ENCODE measurements at places on chromosomes 7 and 10.

- DNase-seq, result no peak
Measured at GRCh38 chr10:100024748-100025147, 15.0 kb upstream of the DNMBP start.

- peak; percentile 3 for DNase-seq
Measured at GRCh38 chr7:20190560-20191390, 26.4 kb downstream of the MACC1 start.

DNA sequence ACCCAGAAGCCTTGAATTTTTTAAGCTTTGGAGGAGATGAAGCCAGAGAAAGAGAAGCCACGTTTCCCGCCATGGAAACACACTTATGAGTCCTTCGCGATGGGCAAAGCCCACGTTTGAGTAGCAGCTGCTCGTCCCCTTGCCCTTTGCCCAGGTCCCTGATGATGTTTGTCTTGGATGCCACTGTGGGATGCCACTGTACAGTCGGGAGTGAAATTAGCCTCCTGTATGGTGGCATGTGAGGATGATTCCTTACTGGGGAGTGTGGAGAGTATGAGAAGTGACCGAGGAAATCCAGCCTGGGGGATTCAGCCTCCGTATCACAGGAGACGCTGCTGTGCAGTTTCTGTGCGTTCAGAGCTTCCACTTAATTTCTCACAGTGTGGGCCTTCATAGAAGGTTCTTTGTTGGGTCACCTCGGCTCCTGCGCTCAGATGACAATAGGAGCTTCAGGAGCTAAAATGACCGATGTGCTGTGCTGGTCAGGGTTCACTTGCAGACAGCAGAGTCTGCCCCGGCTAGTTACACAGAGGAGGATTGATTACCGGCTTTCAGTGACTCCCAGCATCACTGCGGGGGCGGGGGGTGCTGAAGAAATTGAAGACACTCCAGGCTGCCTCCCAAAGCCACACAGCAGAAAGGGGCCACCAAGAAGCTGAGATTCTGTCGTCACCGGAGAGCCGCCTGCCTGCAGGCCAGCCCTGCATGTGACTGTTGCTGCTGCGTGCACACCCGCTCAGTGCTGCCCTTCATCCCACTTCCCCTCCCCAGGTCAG lies 122.1 kb upstream of the SFMBT2 start:
- DNase-seq, result no peak

DNA sequence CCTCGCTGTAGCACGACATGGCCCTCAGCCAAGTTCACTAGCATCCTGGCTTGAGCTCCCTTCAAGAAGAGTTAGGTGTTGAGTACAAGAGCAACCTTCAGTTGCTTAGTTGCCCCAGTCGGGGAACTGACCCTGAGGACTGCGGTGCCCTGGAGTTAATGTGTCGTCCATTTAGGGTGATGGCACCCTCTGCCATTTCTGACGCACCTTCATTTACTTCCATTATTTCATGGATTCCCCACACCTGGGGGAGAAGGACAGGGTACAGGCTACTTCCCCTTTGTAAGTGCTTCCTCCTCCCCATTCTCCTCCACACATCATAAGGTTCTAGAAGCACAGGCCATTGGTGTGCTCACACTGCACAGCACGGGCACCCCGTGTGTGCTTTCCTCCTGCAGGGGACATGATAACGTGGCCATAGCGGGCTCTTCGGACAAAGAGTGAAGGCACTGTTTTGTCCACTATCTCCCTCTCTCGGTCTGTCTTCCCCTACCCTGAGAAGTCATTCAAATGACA lies 1.8 kb downstream of the ALOX5 start:
- no peak for DNase-seq

DNA sequence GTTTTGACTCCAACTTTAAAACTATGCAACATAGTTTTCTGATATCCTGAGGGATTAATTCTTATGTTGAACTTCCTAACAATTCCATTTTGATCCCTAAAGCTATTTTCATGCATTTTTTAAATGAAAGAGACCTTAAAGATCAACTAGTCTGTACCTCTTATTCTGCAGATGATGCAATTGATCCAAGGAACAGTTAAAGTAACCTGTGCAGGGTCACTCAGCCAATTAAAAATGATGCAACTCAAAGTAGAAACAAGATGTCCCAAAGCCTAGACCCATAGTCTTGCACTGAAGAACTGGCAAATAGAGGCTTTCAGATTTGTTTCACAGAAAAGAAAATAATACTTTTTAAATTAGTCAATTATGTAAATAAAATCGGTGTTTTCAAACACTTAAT lies 86.3 kb downstream of the IMMP2L start:
- DNase-seq, result no peak

DNA sequence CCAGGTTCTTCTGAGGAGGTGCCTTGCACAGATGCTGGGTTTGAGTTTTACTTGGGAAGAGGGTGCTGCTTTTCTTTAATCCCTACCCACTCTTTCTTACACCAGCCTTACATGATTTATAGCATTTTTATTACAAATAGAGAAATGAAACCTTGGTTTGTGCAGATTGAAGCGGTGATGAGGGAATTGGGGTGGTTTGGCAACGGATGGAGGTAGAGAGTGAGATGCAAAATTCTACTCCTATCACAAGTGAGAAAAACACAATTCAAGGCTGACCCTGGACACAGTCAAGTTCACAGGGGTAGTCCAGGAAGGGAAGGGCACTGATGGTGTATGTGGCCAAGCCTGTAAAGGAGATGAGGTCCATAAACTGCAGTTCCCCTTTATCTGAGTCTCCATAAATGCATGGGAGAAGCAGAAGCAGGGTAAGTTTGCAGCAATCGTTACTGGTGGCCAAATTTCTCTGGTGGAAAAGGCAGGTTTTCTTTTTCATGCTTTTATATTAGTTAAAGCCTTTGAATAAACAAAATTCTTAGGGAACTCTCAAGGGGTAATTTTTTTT lies 214.3 kb downstream of the JAZF1 start:
- DNase-seq, result no peak

- no peak for DNase-seq
Measured at GRCh38 chr7:70502117-70502863, 629.7 kb upstream of the GALNT17 start.

DNA sequence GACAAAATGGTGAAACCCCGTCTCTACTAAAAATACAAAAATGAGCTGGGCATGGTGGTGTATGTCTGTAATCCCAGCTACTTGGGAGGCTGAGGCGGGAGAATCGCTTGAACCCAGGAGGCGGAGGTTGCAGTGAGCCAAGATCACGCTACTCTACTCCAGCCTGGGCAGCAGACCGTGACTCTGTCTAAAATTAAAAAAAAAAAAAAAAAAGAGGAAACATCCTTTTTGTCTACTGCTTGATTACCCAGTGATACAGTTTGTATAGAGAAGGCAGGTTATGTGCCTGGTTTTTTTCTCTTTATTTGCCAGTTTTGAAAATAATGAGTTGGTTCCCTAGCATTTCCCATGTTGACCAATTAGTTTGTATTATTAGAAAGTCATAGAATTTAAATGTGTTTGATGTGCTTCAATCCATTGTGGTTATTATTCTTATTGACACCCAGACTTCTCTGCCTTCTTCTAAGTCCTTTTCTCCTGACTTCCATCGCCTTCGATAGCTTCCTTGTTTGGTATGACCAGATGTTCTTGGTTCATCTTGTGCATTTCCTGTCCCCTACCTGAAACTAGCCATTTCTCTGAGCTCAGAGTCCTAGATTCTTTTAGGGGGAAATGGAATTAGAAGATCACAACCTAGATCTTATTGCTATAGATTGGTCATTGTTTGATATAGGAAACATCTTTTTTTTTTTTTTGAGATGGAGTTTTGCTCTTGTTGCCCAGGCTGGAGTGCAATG lies 43.2 kb downstream of the VKORC1L1 start:
- no peak for DNase-seq

GRCh38 chr10:126264102-126265018 lies 123.9 kb downstream of the ADAM12 start:
- DNase-seq, result peak; percentile 74

GRCh38 chr7:5662828-5663227 lies 118.6 kb downstream of the RNF216 start:
- DNase-seq, result no peak

GRCh38 chr10:78150756-78151155 lies 117.1 kb downstream of the RPS24 start:
- DNase-seq, result no peak

DNA sequence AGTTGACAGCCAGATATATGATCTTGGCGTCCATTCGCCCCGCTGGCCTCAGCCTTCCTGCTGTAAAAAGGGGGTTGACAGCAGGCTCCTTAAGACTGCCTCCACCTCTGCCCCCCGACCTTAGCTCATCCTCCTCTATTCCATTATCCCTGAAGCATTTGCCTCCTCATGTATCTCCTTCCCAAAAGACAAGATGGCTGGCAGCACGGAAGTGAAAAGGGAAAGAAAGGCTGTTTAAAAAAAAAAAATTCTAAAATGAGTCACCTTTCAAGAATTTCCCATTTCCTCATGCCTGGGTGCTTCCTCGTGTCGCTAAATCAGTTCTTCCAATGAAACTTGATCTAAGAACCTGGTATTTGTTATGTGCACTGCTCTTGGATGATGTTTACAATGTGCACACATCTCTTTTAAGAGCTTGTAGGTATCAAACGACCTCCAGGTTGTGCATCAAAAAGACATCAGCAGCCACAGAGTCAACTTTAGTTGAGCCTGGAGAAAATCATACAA lies 1.7 kb downstream of the SCRN1 start:
- DNase-seq, result peak; percentile 78

DNA sequence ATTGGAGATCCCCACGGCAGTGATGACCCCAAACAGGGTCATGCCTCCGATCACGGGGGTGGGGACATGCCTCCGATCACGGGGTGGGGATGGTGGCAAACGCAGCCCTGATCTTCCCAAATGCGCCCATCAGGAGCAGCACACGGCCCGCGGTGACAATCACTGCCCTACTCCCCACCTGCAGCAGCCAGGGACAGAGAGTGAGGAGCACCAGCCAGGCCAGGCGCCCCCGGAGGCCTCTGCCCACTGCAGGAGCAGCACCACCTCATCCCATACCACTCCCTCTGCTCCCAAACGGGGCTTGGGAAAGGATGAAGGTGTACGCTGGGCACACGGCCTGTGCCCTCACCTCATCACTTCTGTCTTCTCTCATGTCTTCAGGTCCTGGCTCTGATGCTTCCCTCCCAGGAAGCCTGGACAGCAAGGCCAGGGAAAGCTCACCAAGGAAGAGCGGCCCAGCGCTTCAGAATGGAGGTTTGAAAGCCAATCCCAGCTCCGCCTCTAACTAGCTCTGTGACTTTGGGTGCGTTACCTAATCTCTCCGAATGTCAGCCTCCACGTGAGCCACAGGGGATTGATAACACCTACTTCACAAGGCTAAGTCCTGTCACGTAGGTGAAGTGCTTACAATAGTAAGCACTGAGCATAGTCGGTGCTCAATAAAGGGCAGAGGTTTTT lies 37.1 kb downstream of the STRA8 start:
- DNase-seq, result no peak

- DNase-seq, result no peak
Measured at GRCh38 chr10:69739634-69740033, 62.1 kb upstream of the COL13A1 start.

DNA sequence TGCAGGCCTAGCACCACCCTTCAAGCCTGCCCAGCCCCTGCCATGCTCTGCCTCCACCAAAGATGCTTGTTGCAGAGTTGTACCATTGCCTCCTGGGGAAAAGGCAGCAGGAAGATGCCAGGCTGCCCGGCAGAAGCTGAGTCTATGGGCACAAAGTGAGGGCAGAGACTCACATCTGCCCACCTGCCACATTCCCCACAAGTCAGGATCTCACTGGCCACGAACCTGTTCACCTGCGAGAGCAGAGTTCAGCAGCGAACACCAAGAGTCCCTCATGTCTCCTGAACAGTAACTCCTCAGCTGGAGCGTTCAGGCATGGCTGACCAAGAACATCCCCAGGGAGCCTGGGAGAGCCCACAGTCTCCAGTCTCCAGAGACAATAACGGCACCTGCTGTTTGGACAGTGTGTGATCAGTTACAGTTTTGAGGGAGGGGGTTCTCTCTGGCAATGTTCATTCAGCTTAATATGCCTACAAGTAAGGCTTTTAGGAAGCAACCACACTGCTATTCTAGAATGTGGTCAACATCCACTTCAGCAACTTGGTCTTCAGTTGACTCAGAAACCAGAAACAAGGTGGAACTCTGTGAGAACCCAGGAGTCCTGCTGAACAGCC lies 78.5 kb downstream of the GRID1 start:
- no peak for DNase-seq

GRCh38 chr10:97174941-97175340 lies 10.8 kb downstream of the SLIT1 start:
- DNase-seq, result no peak

GRCh38 chr7:88253640-88254039 lies 33.8 kb upstream of the SRI start:
- DNase-seq, result no peak

DNA sequence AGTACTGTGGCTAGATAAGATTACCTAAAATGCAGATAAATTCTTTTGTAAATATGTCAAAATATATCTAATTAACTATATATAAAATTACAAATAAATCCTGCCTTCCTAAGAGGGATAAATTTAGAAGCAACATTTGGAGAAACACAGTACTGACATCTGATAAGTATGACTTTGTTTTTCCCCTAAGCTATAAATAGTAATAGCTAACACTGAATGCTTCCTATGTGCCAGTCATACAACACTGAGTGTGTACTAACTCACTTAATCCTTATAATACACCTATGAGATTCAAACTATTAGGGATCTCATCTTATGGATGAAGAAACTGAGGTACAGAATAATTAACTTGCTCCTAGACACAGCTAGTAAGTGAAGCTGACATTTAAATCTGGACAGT lies 733.4 kb downstream of the MAGI2 start:
- peak; percentile 63 for DNase-seq

DNA sequence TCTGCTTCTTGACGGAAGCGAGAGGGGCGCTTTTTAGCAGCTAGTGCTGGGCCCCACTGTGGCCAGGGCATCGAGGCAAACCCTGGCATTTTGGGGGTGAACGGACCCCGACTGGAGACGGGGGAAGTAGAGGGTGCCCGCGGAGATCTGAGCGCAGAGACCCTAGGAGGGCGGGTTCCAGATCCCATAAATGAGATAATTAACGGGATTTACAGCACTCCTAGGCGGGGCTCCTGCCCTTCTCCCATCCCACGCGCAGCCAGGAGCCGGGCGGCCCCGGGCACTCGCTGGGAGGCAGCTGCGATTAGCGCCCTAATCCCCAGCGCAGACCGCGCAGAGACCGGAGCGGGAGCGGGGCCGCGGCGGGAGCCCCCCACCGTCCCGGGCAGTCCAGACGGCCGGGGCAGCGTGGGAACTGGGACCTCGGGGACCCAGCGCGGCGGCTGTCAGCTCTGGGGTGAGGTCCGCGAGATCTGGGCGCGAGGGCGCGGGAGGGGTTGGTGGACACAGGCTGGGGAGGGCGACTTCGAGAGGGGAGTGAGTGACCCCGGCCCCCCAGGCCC lies 735 bp downstream of the JCAD start:
- no peak for DNase-seq

DNA sequence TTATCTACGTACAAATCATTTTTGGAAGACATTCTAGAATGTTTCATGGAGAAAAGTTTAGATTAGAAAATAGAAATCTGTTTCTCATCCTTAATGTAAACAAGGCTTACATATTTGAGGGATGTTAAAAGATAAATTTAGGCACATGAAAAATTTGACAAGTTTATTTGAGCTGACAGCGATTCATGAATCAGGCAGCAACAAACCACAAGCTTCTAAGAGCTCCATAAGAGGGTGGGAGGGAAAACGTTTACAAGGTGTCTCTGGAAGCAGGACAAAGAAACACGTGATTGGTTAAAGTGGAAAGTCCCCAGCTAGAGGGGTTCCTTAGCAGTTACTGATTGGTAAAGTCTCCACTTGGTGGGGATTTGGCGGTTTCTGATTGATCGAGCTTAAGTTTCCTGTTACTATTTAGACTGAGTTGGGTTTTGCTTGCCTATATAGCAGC lies 228.9 kb upstream of the PITRM1 start:
- peak; percentile 15 for DNase-seq

GRCh38 chr10:4515721-4516120 lies 310.3 kb upstream of the AKR1E2 start:
- DNase-seq, result no peak

- DNase-seq, result no peak
Measured at GRCh38 chr7:39386718-39387117, 179.5 kb upstream of the YAE1 start.
